ENCODE measurements at places on chromosomes 2 and 18.

DNA sequence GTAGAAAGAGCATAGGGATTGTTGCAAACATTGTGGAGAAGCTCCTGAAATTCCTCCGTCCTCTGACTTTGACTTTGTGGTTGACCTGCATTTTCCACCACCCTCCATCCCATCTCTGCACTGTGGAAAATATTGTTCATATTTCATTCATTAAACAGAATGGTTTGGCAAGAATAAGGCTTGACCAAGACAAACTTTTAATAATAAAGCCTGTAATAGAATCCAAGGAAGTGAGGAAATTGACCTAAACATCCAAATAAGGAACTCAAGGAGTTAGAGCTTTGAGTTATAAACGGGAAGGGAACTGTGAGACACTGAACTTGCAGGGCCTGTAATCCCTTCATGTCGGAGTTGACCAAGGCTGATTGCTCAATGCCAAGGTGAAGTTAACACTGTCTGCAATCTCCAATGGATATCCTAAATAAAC lies 115.2 kb downstream of the GFPT1 start:
- DNase-seq = no peak

DNA sequence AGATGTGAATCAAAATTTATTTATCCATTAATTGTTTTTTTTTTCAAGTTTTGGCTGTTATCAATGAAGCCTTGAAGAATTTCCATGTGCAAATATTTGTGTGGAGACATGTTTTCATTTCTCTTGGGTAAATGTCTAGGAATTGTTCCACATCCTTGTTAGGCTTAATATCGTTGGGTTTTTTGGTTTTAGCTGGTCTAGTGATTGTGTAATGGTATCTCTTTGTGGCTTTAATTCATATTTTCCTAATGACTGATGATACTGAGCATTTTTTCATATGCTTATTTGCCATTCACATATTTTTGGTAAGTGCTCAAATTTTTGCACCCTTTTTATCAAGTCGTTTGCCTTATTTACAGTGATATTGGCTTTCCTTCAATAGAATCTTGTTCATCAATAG lies 250.3 kb upstream of the EPHA4 start:
- no peak for DNase-seq

- no peak for DNase-seq
Observed at GRCh38 chr18:26470011-26470637, 78.2 kb downstream of the KCTD1 start.

GRCh38 chr2:8442833-8443486 lies 238.9 kb upstream of the ID2 start:
- DNase-seq = no peak

DNA sequence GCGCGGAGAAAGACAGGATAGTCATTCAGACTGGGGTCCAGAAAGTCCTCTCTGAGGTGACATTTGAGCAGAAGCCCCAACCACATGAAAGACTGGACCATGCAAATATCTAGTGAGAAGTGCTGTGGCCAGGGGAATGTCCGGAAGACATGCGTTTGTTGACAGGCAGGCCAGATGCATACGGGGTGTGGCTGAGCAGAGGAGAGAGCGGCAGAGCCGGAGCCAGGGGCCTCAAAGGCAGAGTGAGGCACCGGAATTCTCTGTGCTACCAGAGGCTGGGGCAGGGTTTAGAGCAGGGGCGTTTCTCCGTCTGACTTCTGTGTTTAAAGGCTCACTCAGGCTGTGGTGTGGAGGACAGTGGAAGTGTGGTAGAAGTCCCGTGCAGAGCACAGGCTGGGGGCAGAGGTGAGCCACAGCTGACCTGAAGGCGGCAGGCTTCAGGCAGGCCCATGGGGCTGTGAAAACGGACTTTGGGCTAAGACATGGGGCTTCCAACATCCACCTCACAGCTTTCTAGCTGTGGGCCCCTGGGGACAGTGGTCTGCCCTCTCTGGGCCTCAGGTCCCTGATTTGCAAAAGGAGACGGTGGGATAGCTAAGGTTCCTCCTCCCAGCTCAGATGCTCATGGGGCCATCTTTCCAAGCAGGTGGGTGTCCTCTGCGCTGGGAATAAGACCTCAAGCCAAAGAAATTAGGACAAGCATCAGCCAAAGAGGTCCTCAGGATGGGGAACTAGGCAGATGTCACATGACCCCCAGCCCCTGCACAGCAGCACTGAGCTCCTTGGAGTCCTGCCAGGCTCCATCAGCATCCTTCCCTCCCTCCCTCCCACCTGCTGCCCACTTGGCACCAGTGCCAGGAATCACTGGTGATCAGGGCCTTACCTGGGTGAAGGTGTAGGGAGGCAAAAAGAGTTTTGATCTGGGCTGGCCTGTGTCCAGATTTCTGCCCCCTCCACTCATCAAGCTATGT lies 11.2 kb downstream of the RUFY4 start:
- no peak for DNase-seq

DNA sequence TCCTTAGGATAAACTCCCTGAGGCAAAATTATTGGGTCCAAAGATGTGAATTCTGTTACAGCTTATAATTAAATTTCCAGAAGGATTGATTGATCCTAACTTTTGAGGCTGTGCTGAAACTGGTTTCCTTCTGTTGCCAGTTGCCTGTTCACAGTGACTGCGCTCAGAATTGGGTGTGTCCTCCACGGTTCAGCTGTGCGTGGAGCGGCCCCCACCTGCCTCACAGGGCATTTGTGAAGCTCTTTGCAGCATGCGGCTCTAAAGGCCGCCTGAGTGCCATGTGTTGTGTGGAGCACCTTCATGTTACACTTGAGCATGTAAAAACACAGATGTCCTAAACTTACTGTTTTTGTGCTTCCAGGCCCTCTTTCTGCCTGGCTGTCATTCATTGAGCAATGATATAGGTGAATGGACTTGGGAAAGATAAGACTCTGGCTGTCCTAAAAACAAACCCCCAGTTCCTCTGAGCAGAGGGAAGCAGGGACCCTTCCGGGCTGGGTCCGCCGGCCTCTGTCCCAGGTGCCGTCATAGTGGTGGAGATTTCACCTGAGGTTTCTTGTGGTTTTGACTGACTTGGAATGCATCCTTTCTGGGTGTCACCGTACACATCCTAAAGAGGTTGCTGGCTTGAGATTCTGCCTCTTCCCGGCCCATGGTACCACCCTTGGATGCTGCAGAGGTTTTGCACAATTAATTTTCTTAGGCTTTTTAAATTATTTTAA lies 173.6 kb downstream of the LDLRAD4 start:
- DNase-seq = no peak

- DNase-seq = no peak
Observed at GRCh38 chr2:238929242-238930081, 81.6 kb downstream of the TWIST2 start.

- no peak for DNase-seq
Observed at GRCh38 chr2:183935005-183935404, 663.3 kb upstream of the ZNF804A start.

DNA sequence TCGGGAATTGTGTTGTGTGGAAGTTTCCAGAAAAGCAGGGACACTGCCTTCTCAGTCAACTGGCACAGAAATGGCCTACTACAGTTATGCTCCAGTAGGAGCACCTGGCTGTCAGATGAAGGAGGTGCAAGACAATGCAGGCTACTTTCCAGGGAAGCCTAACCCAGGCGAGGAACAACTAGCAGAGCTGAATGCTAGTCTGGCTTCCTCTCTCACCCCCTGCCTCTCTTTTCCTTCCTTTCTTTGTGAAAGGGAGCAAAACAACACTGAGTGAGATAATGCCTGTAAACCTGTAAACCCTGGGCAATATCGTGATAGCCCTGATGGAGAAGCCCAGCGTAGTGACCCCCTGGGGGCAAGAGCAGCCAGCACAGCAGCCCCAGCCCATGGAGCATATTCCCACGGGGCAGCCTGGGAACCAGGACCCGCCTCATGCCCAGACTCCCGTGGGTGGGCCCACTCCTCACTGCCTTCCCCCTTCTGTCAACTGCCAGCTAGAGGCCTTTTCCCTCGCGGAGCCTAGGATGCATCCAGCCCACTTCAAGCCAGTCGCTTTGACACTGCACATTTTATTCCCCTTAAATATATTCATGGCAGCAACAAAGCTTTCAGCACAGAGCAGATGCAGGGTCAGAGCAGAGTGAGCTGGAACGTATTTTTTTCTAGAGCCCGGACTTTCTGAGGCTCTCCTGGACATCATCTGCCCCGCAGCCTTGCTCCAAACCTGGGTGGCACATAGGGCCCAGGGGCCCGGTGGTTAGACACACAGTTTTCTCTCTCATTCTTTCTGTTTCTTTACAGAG lies 77.0 kb downstream of the PDCL3 start:
- no peak for DNase-seq

DNA sequence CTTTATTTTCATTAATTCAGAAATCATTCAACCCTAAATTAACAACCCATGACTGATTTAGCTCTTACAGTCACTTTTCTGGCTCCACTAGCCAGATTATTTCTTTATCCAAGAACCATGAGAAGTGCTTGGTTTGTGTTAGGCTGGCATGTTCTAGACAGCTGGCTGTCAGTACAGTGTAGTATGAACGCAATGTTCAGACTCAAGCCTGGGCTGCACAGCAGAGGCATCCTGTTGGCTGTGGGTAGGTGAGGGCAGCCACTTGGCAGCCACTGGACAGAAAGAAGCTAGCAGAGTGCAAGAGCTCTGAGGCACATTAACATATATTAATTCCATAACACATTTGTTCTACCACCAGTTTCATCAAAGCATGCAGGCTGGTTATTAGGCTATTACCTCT lies 522.9 kb upstream of the FSHR start:
- no peak for DNase-seq

- no peak for DNase-seq
Observed at GRCh38 chr2:194686569-194686968, 970.5 kb upstream of the SLC39A10 start.

DNA sequence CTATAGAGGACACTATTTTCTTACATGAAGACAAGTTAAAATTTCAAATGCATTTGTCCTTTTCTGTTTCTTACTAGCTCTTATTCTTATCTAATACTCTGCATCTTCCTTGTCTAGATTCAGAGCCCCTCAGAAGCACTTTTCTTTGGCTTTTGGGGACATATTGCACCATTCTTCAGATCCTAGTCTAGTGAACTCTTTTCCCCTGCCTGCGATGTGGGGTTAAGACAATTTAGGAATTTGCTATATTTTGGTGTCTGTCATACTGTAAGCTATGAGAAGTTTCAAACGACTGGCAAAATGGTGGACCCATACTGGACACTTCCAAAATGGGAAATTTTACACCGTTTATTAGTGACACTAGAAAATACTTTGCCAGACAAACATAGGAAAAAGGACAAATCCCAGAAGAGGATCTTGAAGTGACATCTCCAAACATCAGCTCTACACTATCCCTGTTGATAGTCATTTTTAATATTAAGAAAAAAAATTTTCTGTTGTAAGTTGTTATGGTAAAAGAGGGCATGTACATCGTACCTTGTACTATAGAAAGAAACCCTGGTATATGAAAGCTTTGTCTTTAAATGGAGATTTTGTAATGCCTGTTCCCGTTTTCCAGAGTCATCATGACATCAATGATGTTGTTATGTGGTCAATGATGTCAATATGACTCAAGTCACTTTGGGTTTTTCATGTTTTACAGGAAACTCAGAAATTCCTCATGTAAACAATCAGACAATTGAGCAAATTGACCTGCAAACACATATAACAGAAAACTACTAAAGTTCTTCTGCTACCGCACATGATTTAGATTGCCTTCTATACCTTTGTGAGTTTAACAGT lies 4.4 kb upstream of the KYNU start:
- DNase-seq = no peak

GRCh38 chr2:71576541-71576940 lies 123.2 kb downstream of the DYSF start:
- no peak for DNase-seq

GRCh38 chr18:365651-366050 lies 97.8 kb upstream of the THOC1 start:
- no peak for DNase-seq

GRCh38 chr2:1010415-1010930 lies 59.8 kb downstream of the SNTG2 start:
- DNase-seq = no peak

- DNase-seq = no peak
Observed at GRCh38 chr18:49155410-49155809, 204.6 kb upstream of the SMAD7 start.

GRCh38 chr2:66017763-66018162 lies 417.2 kb upstream of the MEIS1 start:
- DNase-seq = no peak

GRCh38 chr2:109382951-109383350 lies 230.8 kb downstream of the SEPTIN10 start:
- no peak for DNase-seq

DNA sequence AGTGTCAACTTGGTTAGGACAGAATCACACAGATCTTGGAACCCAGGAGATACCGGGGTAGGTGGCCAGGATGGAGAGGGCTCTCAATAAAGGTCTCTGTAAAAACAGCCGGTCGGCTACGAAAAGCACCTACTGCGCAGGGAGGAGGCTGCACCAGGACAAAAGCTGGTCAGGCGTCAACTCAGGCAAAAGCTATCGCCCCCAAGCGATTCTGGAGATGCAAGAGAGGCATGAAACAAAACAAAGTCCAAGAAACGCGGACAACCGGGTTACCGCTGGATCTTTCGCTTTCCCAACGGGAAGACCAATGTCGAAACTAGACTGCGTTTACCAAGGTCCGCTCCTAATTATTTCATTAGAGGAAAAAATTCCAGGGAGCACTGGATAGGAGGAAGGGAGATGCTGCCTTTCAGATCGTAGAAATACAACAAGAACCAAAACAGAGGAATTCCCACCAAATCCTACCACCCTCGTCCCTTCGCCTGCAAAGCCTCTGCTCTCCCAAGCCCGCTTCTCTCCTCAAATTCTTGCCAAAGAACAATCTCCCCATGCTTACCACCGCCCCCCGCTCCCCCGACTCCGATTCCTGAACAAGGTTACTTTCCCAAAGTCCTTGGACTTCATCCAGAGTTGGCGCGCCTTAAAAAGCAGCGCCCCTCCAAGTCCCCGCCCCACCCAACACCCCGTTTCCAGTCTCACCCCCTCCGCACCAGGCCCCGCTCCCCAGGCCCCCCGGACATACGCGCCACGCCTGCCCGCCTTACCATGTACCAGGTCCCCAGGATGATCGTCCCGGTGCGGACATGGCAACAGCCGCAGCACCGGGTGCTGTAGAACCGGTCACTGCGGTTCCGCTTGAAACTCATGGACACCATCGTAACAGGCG lies 539 bp downstream of the LAPTM4A start:
- peak; percentile 34 for DNase-seq

DNA sequence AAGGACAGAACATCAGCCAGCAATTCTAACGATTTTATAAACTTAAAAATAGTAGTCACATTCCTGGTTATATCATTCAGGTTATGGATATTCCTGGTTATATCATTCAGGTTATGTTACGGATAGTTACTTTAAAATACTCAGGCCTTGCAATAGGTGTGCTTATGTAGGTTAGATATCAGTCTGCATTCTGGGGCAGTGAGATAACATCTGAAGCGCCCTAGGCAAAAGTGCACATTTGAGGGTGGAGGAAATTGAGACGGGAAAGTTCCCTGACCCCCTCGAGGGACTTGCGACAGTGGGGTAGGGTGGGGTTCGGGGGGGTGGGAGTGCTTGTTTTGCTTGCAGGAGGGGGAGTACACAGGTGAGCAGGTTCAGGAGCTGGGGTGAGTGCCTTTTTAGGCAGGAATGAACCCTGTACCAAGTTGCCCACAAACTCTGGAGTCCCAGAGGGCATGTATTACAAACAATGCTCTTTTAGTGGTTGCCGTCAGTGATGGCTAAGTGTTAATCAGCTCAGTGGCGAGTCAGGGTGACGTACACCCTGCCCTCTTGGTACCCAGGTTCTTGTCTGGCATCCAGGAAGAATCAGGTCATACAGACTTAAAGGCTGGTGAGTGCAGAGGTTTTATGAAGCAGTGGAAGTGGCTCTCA lies 31.8 kb downstream of the CREG2 start:
- no peak for DNase-seq

- no peak for DNase-seq
Observed at GRCh38 chr2:239178484-239178883, 222.3 kb downstream of the HDAC4 start.

Data from stimulated activated naive B cell treated with anti-CD40 and anti-IgM and Interleukin-4, amounts not matched to agents 10 μg/mL and 1 μg/mL and 100 μg/mL, for 72 hours (primary cell).